ENCODE measurements at places on chromosomes 2 and 18. TPM values are rescaled to one million over a fixed set of nuclear protein-coding genes. Genes with fewer than 3 reads are reported as not detected.

Gene CCDC74A
- 12.7 TPM for total RNA-seq

Gene SKA1
- total RNA-seq = 12.0 TPM

Gene ATF2
- total RNA-seq = 19.8 TPM

Gene DRC1
- total RNA-seq = 0.31 TPM

Gene IL37
- not detected for total RNA-seq

Data from A549 treated with CORT108297 at 1 μM for 4 hours (cell line).